NCI-H146 (cell line): ENCODE measurements at places on chromosomes 2 and 18.

DNA sequence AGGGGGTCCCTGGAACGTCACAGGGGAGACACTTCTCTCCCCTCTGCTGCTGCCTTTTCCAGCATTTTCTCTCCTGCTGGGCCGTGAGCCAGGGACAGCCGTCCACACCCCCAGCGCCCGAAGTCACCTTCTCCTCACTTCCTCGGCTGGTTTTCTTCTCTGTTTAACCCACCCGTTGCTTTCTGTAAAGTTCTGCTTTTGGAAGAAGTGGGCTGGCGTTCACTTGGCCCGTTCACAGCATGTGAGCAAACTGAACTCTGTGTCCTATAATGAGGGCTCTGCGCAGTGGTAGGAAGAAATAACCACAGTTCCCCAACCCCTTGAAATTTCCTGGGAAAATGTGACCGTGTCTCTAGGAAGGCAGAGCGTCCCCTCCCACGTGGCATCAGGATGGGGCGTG lies 187.0 kb upstream of the HDAC4 start:
- no peak for DNase-seq

GRCh38 chr2:37376421-37377186 lies 32.2 kb downstream of the QPCT start:
- DNase-seq = no peak

GRCh38 chr18:28574175-28574574 lies 397.2 kb upstream of the CDH2 start:
- no peak for DNase-seq

DNA sequence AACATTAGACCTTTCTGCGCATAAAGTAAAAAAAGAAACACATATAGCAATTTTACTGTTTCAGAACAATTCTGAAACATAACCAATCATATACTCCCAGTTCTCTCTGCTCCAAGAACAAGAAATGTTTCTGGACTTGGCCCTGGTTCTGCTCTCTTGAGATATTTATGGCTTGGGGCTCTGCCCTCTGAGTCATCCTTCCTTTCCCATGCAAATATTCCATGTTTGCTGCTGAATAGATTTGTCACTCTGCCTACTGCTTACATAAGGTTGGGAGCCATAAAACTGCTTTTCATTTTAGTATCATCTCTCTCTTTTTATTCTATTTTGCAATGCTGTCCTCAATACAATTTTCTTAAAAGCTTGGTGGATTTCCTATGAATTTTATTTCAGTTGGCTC lies 499.6 kb upstream of the ACVR2A start:
- no peak for DNase-seq

- DNase-seq = no peak
Measured at GRCh38 chr2:179655627-179656026, 205.8 kb downstream of the ZNF385B start.

DNA sequence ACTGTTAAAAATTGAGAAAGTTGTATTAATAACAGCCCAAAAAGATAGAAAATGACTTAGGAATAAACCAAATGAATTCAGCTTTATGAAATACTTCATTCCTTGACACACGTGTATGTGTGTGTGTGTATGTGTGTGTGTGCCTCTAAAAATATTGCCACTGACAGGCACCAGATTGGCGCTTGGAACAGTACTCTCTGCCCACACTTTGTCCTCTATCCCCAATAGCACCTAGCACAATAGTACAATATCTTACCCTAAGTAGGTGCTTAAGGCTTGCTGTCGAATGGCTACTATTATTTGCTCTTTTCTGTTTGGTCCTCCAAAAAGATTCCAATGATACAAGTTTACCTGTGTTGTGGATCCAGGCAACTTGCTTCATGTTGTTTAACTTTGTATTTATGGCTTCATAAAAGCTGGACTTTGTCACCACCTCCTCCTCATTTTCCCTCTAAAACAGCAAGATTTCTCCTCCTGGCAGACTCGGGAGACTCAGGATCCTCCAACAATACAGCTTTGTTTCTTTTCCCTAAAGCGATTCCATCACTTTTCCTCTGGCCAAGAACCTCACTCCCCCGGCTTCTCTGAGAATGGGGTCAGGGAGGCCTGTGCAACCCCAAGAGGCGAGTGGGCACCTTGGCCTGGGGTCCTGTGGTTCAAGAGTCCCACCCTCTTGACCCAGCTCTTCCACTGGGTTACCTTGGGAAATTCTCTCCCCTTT lies 43.3 kb upstream of the LCLAT1 start:
- no peak for DNase-seq

- DNase-seq = no peak
Measured at GRCh38 chr2:45268631-45269030, 259.4 kb upstream of the SIX2 start.

DNA sequence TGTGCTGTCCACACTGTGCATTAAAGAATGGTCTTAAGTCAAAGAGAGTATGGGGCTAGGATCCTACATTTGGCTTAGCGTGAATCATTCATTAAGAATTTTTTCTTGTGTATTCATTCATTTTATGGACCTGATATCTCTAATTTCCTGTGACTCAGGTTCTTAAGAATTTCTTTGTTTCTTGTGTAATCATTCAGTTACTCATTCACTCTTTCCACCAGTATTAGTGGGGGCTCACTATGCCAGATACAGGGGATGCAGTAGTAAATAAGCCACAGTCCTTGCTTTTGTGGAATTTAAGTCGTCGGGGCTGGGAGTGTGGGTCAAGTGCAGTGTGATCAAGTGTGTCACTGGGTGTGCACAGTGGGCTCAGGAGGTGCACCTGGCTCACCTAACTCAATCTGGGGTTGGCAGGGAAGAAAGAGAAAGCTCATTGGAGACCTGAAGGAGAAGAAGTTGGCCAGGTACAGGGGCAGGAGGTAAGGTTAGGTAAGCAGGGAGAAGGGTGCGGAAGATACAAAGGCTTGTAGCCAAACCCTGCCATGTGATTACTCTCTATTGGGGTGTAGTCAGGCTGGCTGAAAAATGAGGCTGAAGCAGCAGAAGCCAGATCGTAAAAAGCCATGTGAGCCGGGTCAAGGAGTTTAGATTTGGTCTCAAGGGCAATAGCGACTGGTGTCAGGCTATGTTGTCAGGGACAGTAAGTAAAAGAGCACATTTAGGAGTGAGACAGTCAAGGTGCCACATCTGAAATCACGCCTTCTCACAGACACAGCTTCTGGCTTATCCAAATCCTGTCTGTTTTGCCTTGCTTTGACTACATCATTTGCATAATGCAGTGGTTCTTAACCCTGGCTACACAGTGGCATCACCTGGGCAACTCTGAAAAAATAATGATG lies 67.2 kb downstream of the KCTD1 start:
- no peak for DNase-seq

DNA sequence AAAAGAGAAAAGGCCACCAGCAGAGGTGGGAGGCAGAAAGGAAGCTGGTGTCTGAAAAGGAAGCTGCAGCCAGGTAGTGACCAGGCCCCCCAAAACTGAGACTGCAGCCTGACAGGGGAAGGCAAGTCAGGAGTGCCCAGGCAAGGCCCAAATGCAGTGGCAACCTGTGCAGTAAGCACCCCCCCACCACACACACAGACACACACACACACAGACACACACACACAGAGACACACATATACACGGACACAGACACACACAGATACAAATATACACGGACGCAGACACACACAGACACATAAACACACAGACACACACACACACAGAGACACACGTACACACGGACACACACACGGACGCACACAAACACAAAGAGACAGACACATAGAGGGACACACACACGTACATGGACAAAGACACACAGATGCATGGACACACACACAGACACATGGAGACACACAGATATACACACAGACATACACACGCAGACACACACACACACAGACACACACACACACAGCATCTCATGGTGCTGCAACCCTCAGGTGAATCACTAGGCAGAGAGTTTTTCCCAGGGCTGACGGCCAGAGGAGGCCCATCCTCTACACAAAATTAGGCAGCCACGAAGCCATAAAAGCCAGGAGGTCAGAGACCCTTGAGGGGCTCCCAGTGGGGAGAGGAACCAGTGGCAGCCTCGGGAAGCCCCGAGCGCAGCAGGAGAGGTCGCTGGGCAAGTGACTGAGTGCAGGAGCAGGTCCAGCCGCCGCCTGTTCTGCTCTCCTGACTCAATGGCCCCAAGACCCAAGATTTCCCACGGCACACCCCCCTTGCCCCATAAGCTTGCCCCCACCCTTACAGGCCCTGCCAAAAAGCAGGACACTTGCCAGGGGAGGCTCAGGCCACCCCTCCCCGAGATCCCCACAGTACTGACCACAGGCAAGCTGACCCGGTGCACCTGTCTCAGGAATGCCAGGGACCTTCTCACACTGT lies 6.3 kb downstream of the SDC1 start:
- no peak for DNase-seq

GRCh38 chr2:197369228-197369932 lies 58.8 kb upstream of the ANKRD44 start:
- no peak for DNase-seq

DNA sequence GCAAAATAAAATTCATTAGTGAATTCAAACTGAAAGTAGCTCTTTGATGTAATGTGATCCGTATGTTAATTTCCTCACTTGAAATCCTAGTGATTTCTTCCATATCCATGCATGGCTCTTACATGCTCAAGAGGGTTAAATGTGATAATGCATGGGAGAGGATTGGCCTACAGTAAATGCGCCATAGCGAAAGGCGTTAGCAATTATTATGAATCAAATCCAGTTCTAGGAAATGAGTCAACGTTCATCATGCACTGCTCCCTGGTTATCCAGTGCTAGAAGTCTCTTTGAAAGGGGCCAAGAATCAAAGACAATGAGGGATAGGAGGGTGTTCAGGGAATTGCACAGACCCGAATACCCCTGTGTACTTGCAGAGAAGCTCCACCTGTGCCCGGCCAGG lies 101.4 kb upstream of the RASGRP3 start:
- no peak for DNase-seq

DNA sequence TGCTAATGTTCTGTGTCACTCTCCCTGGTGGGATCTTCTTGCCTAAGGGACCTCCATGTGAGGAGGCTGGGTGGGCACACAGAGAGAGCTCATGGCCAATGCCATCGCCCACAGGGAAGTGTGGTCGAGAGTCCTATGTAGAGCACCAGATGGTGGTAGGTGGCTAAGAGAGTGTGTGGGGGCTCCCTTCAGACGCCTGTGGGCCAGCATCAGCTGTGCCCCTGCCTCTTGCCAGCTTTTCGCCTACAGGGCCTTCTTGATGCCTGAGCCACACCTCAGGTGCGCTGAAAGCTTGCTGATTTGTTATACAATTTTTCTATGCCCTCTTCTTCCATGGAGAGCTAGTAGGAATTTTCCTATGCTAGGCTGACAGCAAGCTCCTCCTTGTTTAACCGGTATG lies 38.3 kb downstream of the LRRTM1 start:
- DNase-seq = no peak

DNA sequence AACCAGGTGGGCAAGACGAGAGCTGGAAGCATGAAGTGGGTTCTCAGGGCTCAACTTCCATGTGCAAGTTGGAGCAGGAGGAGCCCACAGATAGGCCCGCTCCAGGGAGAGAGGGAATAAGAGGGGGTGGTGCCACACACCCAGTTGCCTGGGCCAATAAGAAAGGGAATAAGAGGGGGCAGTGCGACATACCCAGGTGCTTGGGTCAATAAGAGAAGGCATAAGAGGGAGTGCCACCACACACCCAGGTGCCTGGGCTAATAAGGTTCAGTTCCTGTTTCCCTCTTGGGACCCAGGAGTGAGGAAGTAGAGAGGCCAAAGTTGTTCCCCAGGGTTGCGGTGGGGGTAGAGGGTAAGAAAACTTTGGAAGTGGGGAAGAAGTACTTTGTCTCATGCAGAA lies 127.5 kb downstream of the LAMA3 start:
- DNase-seq = no peak

- DNase-seq = no peak
Measured at GRCh38 chr2:183740241-183740640, 616.0 kb downstream of the NUP35 start.

GRCh38 chr2:64220894-64221617 lies 76.8 kb upstream of the PELI1 start:
- DNase-seq = no peak

GRCh38 chr18:29892960-29893558 lies 1149.5 kb downstream of the DSC3 start:
- DNase-seq = no peak

GRCh38 chr2:2332381-2332780 lies 1.3 kb upstream of the MYT1L start:
- DNase-seq = peak; percentile 65

GRCh38 chr2:10584843-10585475 lies 104.8 kb downstream of the NOL10 start:
- no peak for DNase-seq

GRCh38 chr2:129816813-129817574 lies 162.5 kb upstream of the RAB6C start:
- DNase-seq = no peak

DNA sequence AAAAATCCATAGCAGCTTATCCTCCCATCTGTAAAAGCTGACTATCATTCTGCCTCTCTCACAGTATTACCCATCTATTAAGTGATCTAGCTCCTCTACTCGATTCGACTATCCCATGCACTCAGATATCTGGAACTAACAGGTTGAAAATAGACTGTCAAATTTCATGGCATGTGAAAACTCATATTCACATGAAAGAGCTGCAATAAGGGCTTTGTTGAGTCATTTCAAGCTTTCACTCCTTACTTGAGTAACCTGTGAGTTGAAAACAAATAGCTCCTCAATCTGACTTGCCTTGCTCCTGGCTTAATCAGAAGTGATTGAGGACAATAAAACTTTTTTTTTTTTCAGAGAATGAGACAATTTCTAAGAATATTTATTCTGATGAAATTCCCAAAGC lies 192.4 kb upstream of the ERBB4 start:
- no peak for DNase-seq

DNA sequence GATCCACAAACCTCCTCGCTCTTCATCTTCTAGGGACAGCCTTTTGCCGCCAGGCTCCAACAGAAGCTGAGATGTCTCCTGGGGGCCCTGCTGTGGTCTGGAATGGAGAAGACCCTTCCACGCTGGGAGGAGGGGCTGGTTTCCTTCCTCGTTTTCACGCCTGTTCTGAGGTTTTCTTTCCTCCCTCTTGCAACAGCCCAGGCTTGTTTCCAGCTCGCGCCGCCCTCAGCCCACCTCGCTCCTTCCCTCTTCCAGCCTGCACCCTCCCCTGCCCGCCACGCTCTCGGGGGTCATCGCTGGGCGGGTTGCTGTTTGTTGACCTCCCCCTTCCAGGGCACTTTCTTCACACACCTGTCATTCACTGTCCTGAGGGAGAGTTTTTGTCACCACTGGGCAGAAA lies 55.4 kb downstream of the VAPA start:
- DNase-seq = no peak

DNA sequence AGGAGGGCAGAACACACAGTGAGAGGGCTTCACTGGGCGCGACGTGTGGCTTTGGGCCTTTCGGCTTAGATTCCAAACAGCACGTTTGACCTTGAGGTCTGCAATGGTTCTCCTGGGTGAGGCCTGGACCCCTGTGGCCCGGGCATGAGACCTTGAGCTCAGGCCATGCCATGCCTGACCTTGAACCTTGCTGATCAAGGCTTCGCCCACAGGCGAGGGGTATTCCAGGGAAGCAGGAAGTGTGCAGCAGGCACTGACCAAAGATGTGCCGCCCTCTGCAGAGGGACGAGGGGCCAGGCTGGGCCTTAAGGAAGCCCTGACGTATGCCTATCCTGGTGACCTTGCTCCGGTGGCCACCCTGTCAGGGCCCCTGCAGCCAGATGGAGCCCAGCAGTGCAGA lies 178.3 kb upstream of the HDAC4 start:
- no peak for DNase-seq

GRCh38 chr2:18404708-18405107 lies 155.7 kb downstream of the RDH14 start:
- peak; percentile 4 for DNase-seq
